ENCODE measurements at places on chromosomes 11 and 22.

GRCh38 chr22:29877620-29878019, 5.4 kb upstream of the MTMR3 start:
- no peak for DNase-seq
- H3K27ac ChIP-seq = no peak overlapping the region
- no peaks in the 10 kb centered on the region for H3K36me3 ChIP-seq
- no peaks in the 10 kb centered on the region for H3K4me1 ChIP-seq
- no peak overlapping the region for H3K4me3 ChIP-seq
- no peaks in the 10 kb centered on the region for H3K27me3 ChIP-seq

DNA sequence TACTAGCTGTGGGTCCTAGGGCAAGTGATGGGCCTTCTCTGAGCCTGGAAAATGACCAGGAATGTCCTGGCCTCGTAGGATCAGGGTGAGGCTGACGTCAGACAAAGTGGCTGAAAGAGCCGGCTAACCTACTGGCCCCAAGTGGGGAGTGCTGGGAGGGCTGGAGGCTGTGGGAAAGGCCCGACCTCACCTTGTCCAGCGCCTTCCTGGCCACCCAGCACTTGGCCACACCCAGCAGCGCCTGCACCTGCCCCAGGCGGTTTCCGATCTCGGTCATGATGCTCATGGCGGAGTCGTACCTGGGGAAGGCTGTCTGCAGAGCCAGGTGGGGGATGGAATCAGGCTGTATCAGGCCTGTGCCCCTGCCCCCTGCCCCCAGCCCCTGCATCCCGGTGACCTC, 7.5 kb downstream of the RAPSN start:
- DNase-seq = no peak
- no peaks in the 10 kb centered on the region for H3K36me3 ChIP-seq
- no peaks in the 10 kb centered on the region for H3K4me1 ChIP-seq
- no peak overlapping the region for H3K27ac ChIP-seq
- H3K27me3 ChIP-seq = no peaks in the 10 kb centered on the region

DNA sequence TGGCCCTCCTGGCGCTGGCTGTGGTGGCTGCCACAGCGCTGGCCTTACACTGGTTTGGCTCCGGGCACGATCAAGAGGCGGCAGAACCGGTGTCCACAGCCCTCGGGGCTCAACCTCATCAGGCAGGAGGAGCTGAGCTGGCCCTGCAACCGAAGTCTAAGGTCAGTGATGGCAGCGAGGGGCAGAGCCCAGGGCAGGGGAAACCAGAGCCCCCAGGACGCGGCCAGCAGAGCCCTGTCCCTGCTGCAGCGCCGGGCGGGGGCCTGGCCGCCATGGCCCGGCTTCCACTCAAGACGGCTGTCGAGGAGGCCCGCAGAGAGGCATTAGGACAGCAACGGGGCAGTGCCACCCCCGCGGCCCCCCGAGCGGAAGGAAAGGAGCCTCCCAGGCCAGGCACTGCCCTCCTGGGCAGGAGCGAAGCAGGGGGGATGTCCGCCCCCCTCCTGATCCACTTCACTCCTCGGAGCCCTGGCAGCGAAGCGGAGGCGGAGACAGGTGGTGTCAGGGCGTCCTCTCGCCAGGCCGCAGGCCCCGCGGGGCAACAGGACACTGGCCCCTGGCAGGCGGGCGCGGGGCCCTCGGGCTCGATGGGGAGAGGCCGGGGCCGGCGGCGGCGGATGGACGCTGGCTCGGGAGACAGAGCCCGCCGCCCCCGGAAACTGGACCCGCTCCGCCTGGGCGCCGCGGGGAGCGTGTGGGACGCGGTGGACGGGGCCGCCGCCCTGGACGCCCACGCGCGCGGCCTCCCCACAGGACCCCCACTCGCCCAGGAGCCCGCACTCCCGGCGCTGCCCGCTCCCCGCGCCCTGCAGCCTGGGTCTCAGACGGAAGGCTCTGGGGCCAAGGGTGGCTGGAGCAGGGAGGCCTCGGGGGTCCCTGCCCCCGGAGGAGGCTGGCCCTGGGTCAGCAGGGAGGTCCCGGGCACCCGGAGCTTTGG, 895 bp downstream of the KLHDC7B start:
- no peak overlapping the region for H3K4me3 ChIP-seq
- DNase-seq = peak; percentile 51

DNA sequence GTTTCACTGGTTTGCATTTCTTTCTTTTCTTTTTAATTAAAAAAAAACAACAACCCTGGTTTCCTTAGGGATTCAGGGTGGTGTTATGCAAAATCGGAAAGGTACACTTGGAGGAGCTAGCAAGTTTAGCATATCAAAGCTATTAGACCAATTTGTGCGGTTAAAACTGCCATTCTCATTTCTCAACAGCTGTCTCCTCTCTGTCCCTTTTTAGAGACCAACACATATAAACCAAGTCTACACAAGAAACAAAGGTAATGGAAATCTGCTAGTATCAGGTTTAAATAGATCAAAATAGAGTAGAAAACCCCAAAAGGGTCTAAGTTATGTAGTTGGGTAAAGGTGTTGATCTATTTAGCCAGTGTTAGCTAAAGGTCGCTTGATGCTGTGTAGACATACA, 1.7 kb upstream of the SESN3 start:
- peaks cover 7% of the 10 kb centered on the region for H3K4me1 ChIP-seq
- peak overlapping the region; percentile 66 for H3K4me3 ChIP-seq
- H3K36me3 ChIP-seq = no peaks in the 10 kb centered on the region
- DNase-seq = no peak
- no peaks in the 10 kb centered on the region for H3K27me3 ChIP-seq
- peak overlapping the region; percentile 90 for H3K27ac ChIP-seq

- no peaks in the 10 kb centered on the region for H3K4me1 ChIP-seq
- no peak overlapping the region for H3K4me3 ChIP-seq
- DNase-seq = no peak
These were observed 55.8 kb downstream of the NECTIN1 start for GRCh38 chr11:119673052-119673758.

- H3K36me3 ChIP-seq = no peaks in the 10 kb centered on the region
- H3K4me3 ChIP-seq = no peak overlapping the region
- no peak overlapping the region for H3K27ac ChIP-seq
- H3K4me1 ChIP-seq = no peaks in the 10 kb centered on the region
These were observed 30.0 kb downstream of the MOV10L1 start for GRCh38 chr22:50119768-50120251.

DNA sequence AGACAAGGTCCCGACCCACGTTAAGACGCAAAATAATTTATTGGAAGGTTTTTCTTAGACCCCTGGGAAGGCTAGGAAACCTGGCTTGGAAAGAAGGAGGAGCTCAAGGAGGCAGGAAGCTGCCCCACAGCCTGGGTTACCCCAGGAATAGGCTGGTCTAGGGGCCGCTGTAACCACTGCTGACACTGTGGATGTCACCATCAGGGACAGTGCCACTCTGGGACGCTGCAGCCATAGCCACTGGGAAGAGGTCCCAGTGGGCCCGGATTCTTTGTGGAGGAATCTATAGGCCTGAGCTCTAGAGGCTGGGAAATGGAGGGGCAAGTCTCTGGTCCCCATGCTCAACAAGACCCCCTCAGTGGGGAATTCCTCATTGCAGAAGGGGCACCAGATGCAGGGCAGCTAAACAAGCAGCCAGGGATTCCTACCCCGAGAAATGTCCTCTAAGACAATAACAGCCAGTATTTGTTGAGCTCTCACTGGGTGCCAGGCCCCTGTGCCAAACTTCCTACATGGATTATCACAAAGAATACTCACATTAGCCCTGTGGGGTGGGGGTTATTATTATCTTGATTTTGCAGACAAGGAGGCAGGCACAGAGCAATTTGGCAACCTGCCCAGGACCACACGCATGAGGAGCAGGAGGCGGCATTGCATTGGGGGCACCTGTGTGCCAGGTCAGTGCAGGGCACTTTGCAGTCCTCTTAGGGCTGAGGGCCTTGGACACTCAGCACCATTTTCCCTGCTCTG, 19.5 kb upstream of the CHKA start:
- no peaks in the 10 kb centered on the region for H3K27me3 ChIP-seq

GRCh38 chr11:3834664-3835461, 5.9 kb downstream of the RHOG start:
- H3K27ac ChIP-seq = no peak overlapping the region
- H3K27me3 ChIP-seq = no peaks in the 10 kb centered on the region
- DNase-seq = peak; percentile 73
- H3K4me3 ChIP-seq = no peak overlapping the region

DNA sequence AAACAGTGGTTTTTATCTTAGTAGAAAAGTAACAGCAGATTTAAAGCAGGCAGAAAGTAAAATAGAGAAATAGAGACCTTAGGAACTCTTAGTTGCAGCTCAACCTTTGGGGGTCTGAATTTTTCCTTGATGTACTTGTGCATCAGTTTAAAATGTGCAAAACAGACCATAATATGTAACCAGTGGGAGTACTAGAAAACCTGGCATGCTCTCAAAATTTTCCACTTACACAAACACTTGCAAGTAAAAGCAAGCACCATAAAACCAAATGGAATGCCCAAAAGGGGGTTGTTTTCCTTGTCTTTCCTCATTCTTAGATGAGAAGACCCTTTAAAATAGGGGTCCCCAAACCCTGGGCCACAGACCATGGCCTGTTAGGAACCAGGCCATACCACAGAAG, 12.9 kb upstream of the MRGPRE start:
- H3K4me1 ChIP-seq = no peaks in the 10 kb centered on the region
- no peak overlapping the region for H3K27ac ChIP-seq
- no peaks in the 10 kb centered on the region for H3K36me3 ChIP-seq
- H3K4me3 ChIP-seq = no peak overlapping the region
- no peak for DNase-seq

DNA sequence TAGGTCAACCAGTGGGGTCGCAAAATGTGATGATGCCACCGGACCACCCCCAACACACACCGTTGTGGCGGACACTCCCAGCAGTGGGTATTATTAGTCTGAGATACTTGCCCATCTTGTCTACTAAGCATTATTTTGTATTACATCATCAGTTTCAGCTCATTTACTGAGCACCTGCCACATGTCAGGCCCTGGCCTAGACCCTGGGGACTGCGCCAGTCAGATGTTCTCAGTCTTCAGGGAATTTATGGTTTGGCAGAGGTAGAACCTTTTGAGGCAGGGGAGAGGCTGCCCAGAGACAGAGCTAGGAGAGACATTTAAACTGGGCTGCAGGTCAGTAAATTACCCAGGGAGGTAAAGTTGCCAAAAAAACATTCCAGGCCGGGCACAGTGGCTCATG, 43.1 kb upstream of the GCAT start:
- H3K27ac ChIP-seq = no peak overlapping the region
- no peak for DNase-seq
- H3K4me1 ChIP-seq = no peaks in the 10 kb centered on the region
- no peaks in the 10 kb centered on the region for H3K27me3 ChIP-seq
- no peaks in the 10 kb centered on the region for H3K36me3 ChIP-seq
- no peak overlapping the region for H3K4me3 ChIP-seq

DNA sequence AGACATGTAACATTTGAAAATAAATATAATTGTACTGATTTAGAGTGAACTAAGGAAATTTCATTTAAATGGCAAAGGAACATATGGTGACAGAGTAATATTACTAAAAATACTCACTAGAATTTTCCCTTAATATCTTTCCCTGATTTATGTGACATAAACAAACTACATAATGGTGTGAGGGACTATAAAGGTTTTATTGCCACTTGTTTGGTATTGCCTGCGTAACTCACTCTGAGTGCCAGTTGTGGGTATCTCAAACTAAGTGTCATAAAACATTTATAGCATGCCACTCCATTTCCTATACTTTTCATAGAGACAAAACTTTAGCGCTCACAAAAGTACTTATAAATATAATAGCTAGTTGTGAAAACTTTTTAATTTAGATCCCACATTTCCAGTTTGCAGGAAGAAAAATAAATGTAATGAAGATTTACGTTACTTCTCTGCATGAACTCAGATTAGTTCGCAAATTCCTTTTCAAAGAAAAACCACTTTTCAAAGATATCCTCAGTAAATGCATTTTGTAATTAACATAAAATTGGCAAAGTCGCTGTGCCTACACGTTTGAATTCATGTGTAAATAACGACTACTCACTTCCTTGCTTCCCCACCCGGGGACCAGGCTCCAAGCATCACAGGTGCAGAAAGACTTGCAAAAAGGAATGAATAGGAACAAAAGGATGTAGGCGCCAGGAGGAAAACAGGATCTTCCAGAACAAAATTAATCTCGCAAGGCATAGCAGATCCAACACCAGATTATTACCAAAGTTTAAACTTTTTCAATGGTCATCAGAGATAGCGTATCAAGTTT, 1.6 kb upstream of the QSER1 start:
- no peaks in the 10 kb centered on the region for H3K27me3 ChIP-seq
- no peak overlapping the region for H3K27ac ChIP-seq
- DNase-seq = no peak

DNA sequence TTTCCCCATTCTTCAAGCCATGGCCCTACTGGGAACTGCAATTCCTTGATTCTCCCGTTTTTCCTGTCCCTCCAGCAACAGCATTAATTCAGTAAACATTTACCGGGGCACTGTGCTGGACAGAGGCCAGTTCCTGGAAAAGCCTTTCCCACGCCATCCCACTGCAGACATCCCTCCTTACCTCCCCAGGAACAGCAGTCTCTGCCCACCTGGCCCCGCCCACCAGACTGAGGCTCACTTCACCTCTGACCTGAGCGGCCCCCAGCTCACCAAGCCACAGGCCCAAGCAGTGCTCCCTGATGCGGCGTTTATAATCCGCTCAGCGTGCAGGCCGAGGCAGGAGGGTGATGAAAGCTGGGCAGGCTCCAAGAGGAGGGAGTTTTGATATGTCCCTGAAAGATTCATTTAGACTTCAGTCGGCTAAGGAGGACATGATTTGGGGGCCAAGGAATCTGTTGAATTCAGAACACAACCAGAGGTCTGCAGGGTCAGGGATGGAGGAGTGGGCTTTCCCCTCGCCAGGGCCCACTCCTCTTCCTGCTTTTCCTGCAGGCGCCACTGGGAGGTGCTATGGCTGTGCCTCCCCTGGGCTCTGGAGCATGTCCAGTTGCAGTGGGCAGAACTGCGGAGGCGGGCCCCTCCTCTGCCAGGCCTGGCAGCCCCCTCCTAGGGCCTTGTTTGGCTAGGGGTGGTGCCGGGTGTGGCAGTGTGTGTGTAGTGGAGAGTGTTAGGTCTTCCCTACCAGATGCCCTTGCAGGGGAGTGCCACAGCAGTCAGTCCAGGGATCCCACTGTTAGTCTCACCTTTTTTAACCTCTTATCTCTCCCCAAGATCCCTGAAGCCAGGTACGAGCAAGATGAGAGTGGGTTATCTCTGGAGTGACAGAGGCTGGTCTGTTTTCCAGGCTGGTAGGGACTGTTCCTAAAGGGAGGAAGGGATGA, 1.4 kb upstream of the TAGLN start:
- H3K4me1 ChIP-seq = no peaks in the 10 kb centered on the region
- peak; percentile 94 for DNase-seq
- H3K27me3 ChIP-seq = no peaks in the 10 kb centered on the region
